GM04504 (cell line): ENCODE measurements at places on chromosomes 2 and 18.

GRCh38 chr2:9243357-9243756 is 36.7 kb downstream of the ASAP2 start:
- DNase-seq, result no peak

GRCh38 chr2:222751238-222751637 is 79.8 kb downstream of the MOGAT1 start:
- no peak for DNase-seq

GRCh38 chr18:47618758-47619157 is 311.7 kb downstream of the SMAD2 start:
- no peak for DNase-seq

DNA sequence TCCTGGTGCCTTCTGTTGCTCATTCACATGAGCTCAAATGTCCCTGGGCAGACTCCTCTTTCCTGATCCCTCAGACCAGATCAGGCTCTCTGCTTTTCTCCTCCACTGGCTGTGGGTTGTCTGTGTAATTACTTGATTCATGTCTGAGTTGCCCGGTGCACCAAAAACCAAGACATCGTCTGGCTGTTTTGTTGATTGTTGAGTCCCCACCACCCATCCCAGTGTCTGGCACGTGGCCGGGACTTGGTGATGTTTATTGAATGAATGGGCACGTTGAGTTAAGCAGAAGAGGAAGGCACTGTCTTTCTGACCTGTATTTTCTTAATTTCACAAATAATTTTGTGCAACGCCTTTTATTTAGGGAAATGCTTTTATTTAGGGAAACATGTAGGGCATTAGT is 499.1 kb upstream of the HS6ST1 start:
- no peak for DNase-seq

DNA sequence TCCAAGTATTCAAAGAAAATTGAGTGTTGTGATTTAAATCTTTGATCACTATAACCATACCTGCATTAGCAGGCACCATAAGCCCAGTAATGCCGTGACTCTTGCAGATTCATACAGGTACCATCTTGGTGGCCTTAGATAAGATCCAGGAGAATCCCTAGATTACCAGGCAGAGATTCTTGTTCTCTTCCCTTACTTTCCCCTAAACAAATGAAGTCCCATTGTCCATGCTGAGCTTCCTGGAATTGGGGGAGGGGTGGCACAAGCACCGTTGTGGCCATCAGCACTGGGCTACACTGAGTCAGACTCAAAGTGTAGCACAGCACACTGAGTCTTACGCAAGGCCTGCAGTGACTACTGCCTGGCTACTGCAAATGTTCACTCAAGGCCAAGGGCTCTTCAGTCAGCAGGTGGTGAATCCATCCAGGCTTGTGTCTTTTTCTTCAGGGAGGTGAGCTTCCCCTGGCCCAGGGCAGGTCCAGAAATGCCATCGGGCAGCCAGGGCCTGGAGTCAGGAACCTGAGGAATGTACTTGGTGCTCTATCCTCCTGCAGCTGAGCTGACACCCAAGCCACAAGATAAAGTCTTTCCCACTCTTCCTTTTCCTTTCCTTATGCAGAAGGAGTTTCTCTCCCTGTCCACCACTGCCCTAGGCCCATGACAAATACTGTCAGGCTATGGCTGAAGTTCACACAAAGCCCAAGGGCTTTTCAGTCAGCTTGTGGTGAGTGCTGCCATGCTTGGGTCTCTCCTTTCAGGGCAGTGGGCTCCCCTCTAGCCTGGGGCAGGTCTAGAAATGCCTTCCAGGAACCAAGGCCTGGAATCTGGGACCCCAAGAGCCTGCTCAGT is 52.6 kb downstream of the CD28 start:
- DNase-seq, result peak; percentile 32

- no peak for DNase-seq
These were observed 51.8 kb downstream of the AKAIN1 start for GRCh38 chr18:5145168-5145825.
